Cardiac muscle cell (in vitro differentiated cells and primary cell): ENCODE measurements at places on chromosomes 1 and 21. TPM values are rescaled to one million over a fixed set of nuclear protein-coding genes. Genes with fewer than 3 reads are reported as not detected.

The AJAP1 gene
- 0.14 TPM in 1 of 2 replicates, not detected in the other for total RNA-seq

- H3K4me1 ChIP-seq = peaks cover 11% of the 10 kb centered on the region
- no peaks in the 10 kb centered on the region for H3K36me3 ChIP-seq
- no peak overlapping the region for H3K4me3 ChIP-seq
- H3K27me3 ChIP-seq = no peaks in the 10 kb centered on the region
- no peak overlapping the region for H3K27ac ChIP-seq
- no peak for DNase-seq
Observed at GRCh38 chr1:203476216-203476814, 709 bp downstream of the PRELP start.

- DNase-seq = no peak
- H3K4me3 ChIP-seq = no peak overlapping the region
- no peaks in the 10 kb centered on the region for H3K36me3 ChIP-seq
- peaks cover 6% of the 10 kb centered on the region for H3K4me1 ChIP-seq
- no peak overlapping the region for H3K27ac ChIP-seq
Observed at GRCh38 chr1:48875552-48876329, 99.0 kb upstream of the BEND5 start.

The OR2T29 gene
- total RNA-seq = not detected in 2 replicates

DNA sequence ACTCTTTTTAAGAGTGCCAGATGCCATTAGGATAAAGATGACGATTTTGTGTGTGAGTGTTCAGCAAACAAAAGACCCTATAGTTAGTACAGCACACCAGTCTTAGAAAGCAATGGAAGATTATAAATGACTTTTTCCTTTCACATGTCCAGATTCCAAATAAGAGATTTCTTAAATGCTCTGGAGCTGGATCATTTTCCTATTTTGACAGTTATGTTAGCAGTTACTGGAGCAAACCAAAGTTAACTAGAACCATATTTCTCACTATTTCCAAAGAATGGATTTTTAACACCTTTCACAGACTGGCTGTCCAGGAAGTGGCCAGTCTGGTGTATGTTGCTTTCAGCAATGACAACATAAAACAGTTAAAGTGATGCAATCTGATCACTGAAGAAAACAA lies 905.8 kb upstream of the ADGRL2 start:
- H3K4me3 ChIP-seq = no peak overlapping the region
- no peaks in the 10 kb centered on the region for H3K27me3 ChIP-seq
- DNase-seq = peak; percentile 22
- H3K36me3 ChIP-seq = no peaks in the 10 kb centered on the region

The ADORA3 gene
- total RNA-seq = not detected in 2 replicates

DNA sequence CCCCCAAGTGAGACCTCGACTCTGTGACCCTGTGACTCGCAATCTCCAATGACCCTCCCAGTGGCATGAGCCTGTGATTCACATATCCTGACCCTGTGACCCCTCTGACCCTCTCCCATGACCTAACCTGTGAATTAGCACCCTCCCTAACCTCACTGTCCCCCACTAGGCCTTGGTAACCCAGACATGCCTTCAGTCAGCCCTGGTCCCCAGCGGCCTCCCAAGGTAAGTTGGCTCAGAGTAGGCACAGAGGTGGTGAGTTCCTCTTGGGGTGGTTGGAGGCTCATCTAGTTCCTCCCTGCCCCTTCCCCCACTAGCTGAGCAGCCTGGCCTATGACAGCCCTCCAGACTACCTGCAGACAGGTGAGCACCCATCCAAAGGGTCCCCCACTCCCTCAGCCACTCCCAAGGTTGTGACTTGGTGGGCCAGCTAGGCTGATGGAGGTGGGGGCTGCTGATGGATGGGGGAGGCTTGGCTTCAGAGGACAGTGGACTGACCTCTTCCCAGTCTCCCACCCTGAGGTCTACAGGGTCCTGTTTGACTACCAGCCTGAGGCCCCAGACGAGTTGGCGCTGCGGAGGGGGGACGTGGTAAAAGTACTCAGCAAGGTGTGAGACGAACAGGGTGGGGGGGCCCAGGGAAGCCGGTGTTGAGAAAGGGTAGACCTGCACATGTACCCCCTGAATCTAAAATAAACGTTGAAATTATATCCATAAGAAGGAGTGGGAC lies 1.6 kb downstream of the SH3D21 start:
- peaks cover 13% of the 10 kb centered on the region for H3K4me1 ChIP-seq
- H3K27me3 ChIP-seq = no peaks in the 10 kb centered on the region
- no peak overlapping the region for H3K27ac ChIP-seq
- H3K36me3 ChIP-seq = peaks cover 10% of the 10 kb centered on the region
- DNase-seq = no peak
- peak overlapping the region; percentile 52 for H3K4me3 ChIP-seq

DNA sequence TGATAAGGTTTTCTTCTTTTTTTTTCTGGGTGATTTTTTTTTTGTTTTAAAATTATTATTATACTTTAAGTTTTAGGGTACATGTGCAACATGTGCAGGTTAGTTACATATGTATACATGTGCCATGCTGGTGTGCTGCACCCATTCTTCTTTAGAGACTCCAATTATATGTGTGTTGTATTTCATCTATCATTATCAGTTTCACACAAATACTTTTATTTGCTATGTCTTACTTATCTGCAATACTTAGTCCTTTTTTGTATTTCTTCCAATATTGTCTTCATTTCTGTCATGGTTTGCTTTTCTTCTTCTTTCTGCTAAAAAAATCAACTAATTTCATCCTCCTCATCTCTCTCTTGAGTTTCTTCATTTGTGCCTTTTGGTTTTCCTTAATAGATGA lies 3.9 kb upstream of the PDE4B start:
- H3K27ac ChIP-seq = no peak overlapping the region
- no peak for DNase-seq
- no peak overlapping the region for H3K4me3 ChIP-seq
- peaks cover 40% of the 10 kb centered on the region for H3K27me3 ChIP-seq
- H3K36me3 ChIP-seq = no peaks in the 10 kb centered on the region

- H3K27ac ChIP-seq = no peak overlapping the region
- no peaks in the 10 kb centered on the region for H3K36me3 ChIP-seq
- H3K4me3 ChIP-seq = no peak overlapping the region
- no peaks in the 10 kb centered on the region for H3K27me3 ChIP-seq
- peaks cover 4% of the 10 kb centered on the region for H3K4me1 ChIP-seq
Observed at GRCh38 chr1:77536813-77537212, 145.6 kb downstream of the ZZZ3 start.

The MFSD2A gene
- 0.88 TPM in 1 of 2 replicates, not detected in the other for total RNA-seq

GRCh38 chr1:233912909-233913308 lies 8.4 kb downstream of the SLC35F3 start:
- H3K27ac ChIP-seq = no peak overlapping the region
- H3K36me3 ChIP-seq = no peaks in the 10 kb centered on the region
- H3K27me3 ChIP-seq = peaks cover under 1% of the 10 kb centered on the region
- H3K4me3 ChIP-seq = no peak overlapping the region
- DNase-seq = peak; percentile 2
- H3K4me1 ChIP-seq = no peaks in the 10 kb centered on the region

The EXOC8 gene
- 10.3 and 12.6 TPM in 2 replicates for total RNA-seq

The ATP5PO gene
- total RNA-seq = 251 and 646 TPM in 2 replicates

The FCAMR gene
- not detected in 2 replicates for total RNA-seq

The OR14A16 gene
- total RNA-seq = not detected in 2 replicates

- H3K36me3 ChIP-seq = peaks cover 30% of the 10 kb centered on the region
- no peak overlapping the region for H3K4me3 ChIP-seq
- no peaks in the 10 kb centered on the region for H3K27me3 ChIP-seq
- peaks cover 28% of the 10 kb centered on the region for H3K4me1 ChIP-seq
- no peak for DNase-seq
- no peak overlapping the region for H3K27ac ChIP-seq
Observed at GRCh38 chr1:3777647-3778589, 5.4 kb downstream of the SMIM1 start.

GRCh38 chr1:145758575-145758974 lies 39.3 kb downstream of the CD160 start:
- H3K36me3 ChIP-seq = peaks cover 9% of the 10 kb centered on the region
- H3K4me3 ChIP-seq = no peak overlapping the region
- no peak overlapping the region for H3K27ac ChIP-seq
- no peaks in the 10 kb centered on the region for H3K4me1 ChIP-seq

- H3K27ac ChIP-seq = no peak overlapping the region
- H3K4me1 ChIP-seq = peaks cover 8% of the 10 kb centered on the region
Observed at GRCh38 chr21:45639206-45640000, 4.1 kb upstream of the PCBP3 start.

DNA sequence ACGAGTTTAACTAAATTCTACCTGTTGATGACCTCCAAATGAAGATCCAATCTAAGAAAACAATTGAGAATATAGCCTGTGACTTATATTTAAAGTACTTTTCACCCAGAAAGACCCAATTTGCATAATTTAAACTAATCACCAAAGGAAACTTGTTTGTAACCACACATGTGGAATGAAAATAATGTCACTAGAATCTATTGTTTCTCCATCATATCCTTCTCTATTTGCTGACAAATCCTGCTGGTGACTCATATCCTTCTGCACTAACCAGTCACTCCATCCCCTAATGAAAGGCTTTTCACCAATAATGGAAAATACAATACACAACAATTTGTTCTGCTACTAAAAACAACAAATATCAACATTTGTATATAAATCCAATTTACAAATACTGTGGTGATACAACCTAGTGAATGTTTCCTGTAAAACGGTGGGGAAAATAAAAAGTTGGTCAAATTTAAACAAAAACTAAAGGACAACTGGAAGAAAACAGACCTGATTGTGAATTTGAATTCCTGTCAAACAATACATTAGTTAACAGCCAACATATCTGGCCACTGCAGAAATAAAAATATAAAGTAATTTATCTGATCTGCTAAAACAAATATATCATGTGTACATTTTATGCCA lies 6.5 kb downstream of the PTP4A2 start:
- H3K27ac ChIP-seq = peak overlapping the region; percentile 8
- H3K4me1 ChIP-seq = peaks cover 52% of the 10 kb centered on the region
- H3K27me3 ChIP-seq = no peaks in the 10 kb centered on the region
- H3K4me3 ChIP-seq = no peak overlapping the region
- peak; percentile 57 for DNase-seq
- H3K36me3 ChIP-seq = no peaks in the 10 kb centered on the region

GRCh38 chr1:226447932-226448665 lies 40.2 kb upstream of the PARP1 start:
- DNase-seq = peak; percentile 41
- no peaks in the 10 kb centered on the region for H3K27me3 ChIP-seq
- H3K4me3 ChIP-seq = no peak overlapping the region
- no peak overlapping the region for H3K27ac ChIP-seq

DNA sequence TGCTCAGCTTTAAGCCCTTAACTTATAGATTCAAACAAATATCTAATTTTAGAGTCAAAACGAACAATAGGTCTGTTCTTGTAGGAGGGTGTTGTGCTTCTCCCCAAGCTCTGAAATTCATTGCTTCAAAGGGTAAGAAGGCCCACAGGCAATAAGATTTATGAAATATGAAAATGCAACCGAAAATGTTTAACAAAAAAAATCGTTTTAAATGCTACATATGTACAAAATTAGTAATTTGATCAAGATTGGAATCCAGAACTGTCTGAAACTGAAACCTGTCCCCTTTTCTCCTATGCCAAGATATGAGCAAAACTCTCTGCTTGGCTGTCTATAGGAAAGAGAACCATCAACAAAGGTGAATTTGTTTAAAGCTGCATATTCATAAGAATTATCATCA lies 534.3 kb downstream of the PLPP3 start:
- no peaks in the 10 kb centered on the region for H3K36me3 ChIP-seq
- H3K27me3 ChIP-seq = no peaks in the 10 kb centered on the region

- peaks cover 5% of the 10 kb centered on the region for H3K4me1 ChIP-seq
- no peaks in the 10 kb centered on the region for H3K27me3 ChIP-seq
- H3K4me3 ChIP-seq = no peak overlapping the region
- no peak overlapping the region for H3K27ac ChIP-seq
- H3K36me3 ChIP-seq = no peaks in the 10 kb centered on the region
- DNase-seq = peak; percentile 7
Observed at GRCh38 chr1:95282518-95282895, 48.5 kb downstream of the RWDD3 start.

The AMPD1 gene
- not detected in 2 replicates for total RNA-seq
